Osteocyte (in vitro differentiated cells): ENCODE measurements at places on chromosomes 11 and 22. TPM values are rescaled to one million over a fixed set of nuclear protein-coding genes. Genes with fewer than 3 reads are reported as not detected.

DNA sequence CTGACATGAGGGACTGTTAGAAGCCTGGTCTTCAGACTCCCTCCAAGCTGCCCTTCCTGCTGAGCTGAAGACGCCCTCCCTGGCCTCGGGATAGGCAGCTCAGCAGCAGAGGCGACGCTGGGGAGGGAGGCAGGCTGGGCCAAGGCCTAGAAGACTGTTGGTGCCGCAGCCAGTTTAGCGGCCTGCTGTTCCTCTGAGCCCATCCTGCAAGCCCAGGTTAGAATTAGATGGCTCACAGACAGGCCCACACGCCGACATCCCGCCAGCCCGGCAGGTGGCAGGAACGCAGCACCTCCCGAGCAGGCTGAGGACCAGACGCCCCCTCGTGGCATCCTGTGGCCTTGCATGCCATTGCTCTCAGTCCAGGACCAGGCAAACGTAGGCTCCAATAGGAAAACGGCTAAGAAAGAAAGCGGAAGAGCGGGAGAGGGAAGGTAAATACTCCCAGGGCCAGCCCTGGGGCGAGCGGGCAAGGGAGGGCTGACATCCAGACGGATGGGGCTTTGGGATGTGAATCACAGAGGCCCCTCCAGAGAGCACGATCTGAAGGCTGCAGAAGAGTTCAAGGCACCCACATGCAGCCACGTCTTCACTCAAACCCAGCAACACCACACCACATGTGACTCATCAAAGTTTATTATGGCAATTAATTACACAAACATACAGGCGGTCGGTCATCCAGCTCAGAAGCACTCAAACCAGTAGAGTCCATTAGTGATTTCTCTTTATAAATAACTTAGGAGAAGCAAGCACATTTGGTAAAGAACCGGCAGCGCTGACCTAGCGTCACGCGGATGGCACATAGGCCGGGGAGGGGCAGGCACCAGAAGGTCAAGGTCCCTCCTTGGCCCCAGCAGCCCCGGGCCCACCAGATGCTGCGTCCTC, 27.6 kb downstream of the CD5 start:
- DNase-seq, result peak; percentile 95

GRCh38 chr11:8213376-8213775, 44.6 kb upstream of the RIC3 start:
- no peak for DNase-seq

GRCh38 chr11:15849257-15849656, 507.1 kb downstream of the SOX6 start:
- no peak for DNase-seq

The SLC17A6 gene
- not detected in 2 replicates for total RNA-seq

DNA sequence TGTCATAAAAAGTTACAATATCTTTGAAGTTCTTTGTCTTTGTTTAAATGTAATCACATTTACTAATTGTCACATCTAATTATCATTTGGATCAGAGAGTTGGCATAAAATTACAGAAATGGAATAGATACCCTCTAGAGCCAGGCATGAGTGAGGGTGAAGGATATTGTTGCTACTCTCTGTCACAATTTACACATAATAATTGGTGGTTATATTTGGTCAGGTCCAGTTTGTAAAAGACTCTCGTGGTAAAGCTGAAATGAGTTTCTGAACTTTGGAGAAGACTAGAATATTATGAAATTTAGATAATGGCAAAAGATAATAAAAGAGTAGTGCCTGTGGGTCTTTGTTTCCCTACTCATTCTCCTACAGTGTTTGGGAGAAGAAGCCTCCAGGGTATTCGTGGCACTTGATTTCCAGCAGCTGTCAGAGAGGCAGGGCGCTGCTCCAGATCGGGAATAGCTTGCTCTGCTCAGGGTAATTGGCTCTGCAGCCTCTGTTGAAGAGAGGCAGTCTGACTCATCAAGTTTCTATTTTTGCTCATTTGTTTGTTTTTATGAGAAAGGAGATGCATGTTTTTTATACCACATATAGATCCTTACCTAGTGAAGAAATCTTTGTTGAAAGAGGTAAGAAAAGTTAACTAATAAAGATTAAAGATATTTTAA, 349.9 kb downstream of the CNTN5 start:
- no peak for DNase-seq

- DNase-seq, result no peak
Measured at GRCh38 chr11:110392056-110392455, 37.7 kb upstream of the FDX1 start.

GRCh38 chr11:101718402-101718801, 134.6 kb upstream of the TRPC6 start:
- DNase-seq, result no peak

GRCh38 chr22:43127166-43127908, 15.9 kb downstream of the MCAT start:
- DNase-seq, result no peak

DNA sequence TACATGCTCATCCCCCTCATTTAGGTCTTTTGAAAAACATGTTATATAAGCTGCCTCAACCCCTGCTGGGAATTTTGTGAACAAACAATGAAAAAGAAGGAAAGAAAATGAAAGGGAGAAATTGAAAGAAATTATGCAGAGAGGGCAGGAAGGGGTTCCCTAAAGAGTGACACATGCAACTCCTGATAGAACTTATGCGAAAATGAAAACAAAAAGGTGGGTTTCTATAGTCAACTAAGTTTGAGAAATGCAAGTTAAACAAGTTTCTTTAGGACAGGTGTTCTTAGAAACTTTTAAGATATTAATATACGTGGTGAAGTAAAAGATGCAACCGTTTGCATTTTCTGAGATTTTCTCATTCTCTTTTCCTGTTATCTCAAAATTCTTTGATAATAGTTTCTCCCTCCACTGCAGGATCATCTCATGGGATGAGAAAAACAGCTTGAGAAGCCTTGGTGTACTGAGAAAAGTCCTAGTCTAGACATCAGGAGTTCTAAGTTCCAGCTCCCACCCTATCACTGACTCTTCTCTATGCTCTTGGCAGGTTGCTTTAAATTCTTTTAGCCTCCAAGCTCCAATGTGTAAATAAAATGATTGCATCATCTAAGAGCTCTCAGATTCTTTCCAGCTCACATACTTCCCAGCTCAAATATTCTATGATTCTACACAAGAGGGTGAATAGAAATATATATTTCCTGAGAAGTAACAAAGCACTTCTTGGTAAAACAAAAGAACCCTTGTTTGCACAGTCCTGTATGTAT, 109.2 kb downstream of the FAM76B start:
- no peak for DNase-seq

DNA sequence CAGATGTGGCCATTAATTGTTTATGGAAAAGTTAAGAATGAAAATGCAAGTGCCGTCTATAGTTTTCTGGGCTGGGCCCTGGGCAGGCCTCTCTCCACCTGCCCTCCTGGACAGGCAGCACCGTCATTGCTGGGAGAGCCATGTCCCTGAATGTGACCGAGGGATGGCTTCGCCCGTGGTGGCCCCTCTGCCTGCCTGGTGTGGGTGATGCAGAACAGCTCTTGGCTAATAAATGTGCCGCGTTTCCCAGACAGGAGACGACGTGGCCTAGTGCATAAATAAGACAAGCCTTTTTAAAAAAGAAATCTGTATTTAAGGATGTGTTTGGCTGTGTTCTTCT, 407.3 kb downstream of the TBC1D22A start:
- DNase-seq, result no peak

The TMEM191B gene
- total RNA-seq, result 0.70 TPM in 1 of 2 replicates, not detected in the other

GRCh38 chr22:26377170-26377830, 51.8 kb upstream of the ASPHD2 start:
- no peak for DNase-seq

GRCh38 chr11:69022260-69022659, 9.2 kb upstream of the MRGPRF start:
- DNase-seq, result no peak
